ENCODE measurements at places on chromosomes 4 and X.

DNA sequence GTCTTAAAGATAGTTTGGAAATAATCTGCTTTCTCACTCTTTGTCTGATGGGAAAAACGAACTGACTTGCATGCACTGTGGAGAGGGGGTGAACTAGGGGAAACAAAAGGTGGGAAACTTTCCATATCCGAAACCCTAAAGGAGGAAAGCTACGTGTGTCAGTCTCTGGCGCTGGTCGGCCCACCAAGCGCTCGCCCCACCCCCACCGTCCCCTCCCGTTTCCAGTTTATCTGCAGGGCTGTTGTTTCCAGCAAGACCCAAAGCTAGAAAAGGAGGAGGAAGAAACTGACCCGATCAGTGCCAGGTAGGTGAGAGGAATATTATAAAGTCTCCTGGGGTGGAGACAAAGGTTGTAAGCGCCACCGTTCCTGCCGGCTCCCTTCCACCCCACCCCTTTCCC is 552 bp downstream of the TCEAL9 start:
- H3K4me1 ChIP-seq: peaks cover 7% of the 10 kb centered on the region
- peak overlapping the region; percentile 72 for H3K4me3 ChIP-seq
- H3K27me3 ChIP-seq: peaks cover 8% of the 10 kb centered on the region
- H3K36me3 ChIP-seq: no peaks in the 10 kb centered on the region
- DNase-seq: no peak

- no peaks in the 10 kb centered on the region for H3K27me3 ChIP-seq
- peaks cover 34% of the 10 kb centered on the region for H3K36me3 ChIP-seq
- peaks cover 75% of the 10 kb centered on the region for H3K4me1 ChIP-seq
- no peak for DNase-seq
- H3K27ac ChIP-seq: peak overlapping the region; percentile 97
These were observed 1.8 kb downstream of the CASP3 start for GRCh38 chr4:184647266-184648053.

DNA sequence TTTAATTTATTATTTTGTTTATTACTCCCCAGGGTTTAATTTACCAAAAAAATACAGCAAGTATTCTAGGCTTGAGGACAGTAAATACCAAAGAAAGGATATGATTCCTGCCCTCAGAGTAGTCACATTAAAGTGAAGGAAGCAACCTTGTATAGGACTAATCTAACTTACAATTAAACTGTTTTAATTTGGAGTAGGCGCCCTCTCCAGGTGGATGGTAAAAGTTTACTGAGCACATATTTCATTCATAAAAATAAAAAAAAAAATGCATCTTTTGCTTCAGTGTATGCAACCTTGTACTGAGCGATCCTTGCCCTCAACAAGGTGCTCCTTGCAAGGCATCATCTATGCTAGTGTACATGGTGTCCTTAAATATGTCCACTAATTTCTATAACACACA is 72.0 kb upstream of the MAGEB16 start:
- H3K4me1 ChIP-seq: no peaks in the 10 kb centered on the region
- peaks cover 5% of the 10 kb centered on the region for H3K27me3 ChIP-seq
- H3K36me3 ChIP-seq: no peaks in the 10 kb centered on the region
- no peak overlapping the region for H3K27ac ChIP-seq

- H3K27ac ChIP-seq: no peak overlapping the region
- H3K4me3 ChIP-seq: no peak overlapping the region
- DNase-seq: no peak
- H3K36me3 ChIP-seq: no peaks in the 10 kb centered on the region
- H3K4me1 ChIP-seq: no peaks in the 10 kb centered on the region
- H3K27me3 ChIP-seq: peaks cover 20% of the 10 kb centered on the region
These were observed 2.4 kb downstream of the MEPE start for GRCh38 chr4:87835197-87835596.

DNA sequence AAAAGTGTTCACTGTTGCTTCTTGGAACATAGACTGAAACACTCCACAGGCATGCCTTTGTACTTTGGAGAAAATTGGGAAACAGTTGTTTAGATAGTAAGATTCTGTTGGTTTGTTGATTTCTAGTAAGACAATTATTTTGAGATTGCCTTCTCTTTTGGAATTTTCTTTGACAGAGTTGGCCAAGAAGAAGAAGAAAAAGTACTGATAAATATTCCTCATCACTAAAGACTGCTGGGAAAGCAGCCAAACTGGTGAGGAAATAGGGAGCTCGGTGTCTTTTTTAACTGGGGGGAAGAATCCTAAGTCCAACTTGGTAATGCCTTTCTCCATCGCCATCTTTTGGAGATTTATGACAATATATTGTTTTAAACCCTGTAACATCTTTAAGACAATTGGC is 370.7 kb downstream of the GPAT3 start:
- H3K36me3 ChIP-seq: no peaks in the 10 kb centered on the region
- no peak overlapping the region for H3K27ac ChIP-seq
- DNase-seq: no peak
- no peaks in the 10 kb centered on the region for H3K4me1 ChIP-seq

GRCh38 chrX:43655151-43656004 is 721 bp upstream of the MAOA start:
- no peak for DNase-seq
- peak overlapping the region; percentile 89 for H3K4me3 ChIP-seq
- H3K27me3 ChIP-seq: peaks cover 16% of the 10 kb centered on the region
- H3K4me1 ChIP-seq: peaks cover 7% of the 10 kb centered on the region
- H3K36me3 ChIP-seq: no peaks in the 10 kb centered on the region
- H3K27ac ChIP-seq: peak overlapping the region; percentile 25

- no peak for DNase-seq
- no peak overlapping the region for H3K4me3 ChIP-seq
- peaks cover 13% of the 10 kb centered on the region for H3K27me3 ChIP-seq
- no peaks in the 10 kb centered on the region for H3K36me3 ChIP-seq
- no peak overlapping the region for H3K27ac ChIP-seq
- no peaks in the 10 kb centered on the region for H3K4me1 ChIP-seq
These were observed 14.3 kb upstream of the GABRB1 start for GRCh38 chr4:47017081-47017480.

- H3K36me3 ChIP-seq: no peaks in the 10 kb centered on the region
- no peak overlapping the region for H3K4me3 ChIP-seq
- no peak for DNase-seq
- H3K27ac ChIP-seq: no peak overlapping the region
- H3K27me3 ChIP-seq: no peaks in the 10 kb centered on the region
These were observed 158.7 kb upstream of the CXorf51A start for GRCh38 chrX:146973283-146973682.

- no peaks in the 10 kb centered on the region for H3K36me3 ChIP-seq
- no peak overlapping the region for H3K4me3 ChIP-seq
These were observed 43.3 kb upstream of the GPR173 start for GRCh38 chrX:53005327-53005726.

- no peak overlapping the region for H3K27ac ChIP-seq
- no peak for DNase-seq
- no peak overlapping the region for H3K4me3 ChIP-seq
- no peaks in the 10 kb centered on the region for H3K36me3 ChIP-seq
These were observed 148.4 kb upstream of the SPRY1 start for GRCh38 chr4:123248085-123248659.

DNA sequence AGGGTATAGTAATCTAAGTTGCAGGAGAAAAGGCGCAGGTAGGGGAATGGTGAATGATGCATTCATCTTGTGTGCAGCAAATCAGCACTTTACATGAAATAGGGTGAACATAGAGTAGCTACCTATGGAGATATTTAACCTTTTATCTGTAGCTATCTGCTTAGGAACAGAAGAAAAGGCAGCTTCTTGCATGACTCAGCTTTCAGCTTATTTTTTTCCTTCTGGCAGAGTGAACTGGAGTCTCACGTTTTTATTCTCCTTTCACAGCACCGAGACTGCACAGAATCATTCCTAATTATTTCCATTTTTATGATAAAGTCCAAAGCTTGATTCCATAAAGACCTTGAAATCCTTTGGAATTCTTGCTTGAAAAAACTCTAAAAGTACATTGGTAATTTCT is 4.8 kb upstream of the SCOC start:
- no peak overlapping the region for H3K4me3 ChIP-seq
- H3K36me3 ChIP-seq: no peaks in the 10 kb centered on the region
- DNase-seq: no peak
- H3K27me3 ChIP-seq: no peaks in the 10 kb centered on the region
- no peak overlapping the region for H3K27ac ChIP-seq

DNA sequence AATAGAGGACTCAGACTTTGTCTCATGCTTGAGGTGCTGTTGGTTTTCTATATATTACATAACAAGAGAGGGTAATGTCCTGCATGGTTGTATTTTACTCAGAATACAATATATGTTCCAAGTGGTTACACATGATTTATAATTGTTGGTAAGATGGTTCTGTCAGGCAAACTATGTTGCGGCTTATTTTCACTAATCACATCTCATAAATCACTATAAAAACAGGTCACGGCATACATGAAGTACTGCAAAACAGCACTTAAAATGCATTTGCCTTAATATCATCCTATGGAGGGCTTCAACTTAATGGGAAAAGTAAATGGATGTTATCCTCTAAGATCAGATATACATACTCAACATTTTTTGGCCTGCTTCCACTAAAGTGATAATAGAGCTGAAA is 246.0 kb upstream of the ARSJ start:
- H3K4me3 ChIP-seq: no peak overlapping the region
- no peaks in the 10 kb centered on the region for H3K4me1 ChIP-seq
- no peak overlapping the region for H3K27ac ChIP-seq
- DNase-seq: no peak
- H3K27me3 ChIP-seq: no peaks in the 10 kb centered on the region

DNA sequence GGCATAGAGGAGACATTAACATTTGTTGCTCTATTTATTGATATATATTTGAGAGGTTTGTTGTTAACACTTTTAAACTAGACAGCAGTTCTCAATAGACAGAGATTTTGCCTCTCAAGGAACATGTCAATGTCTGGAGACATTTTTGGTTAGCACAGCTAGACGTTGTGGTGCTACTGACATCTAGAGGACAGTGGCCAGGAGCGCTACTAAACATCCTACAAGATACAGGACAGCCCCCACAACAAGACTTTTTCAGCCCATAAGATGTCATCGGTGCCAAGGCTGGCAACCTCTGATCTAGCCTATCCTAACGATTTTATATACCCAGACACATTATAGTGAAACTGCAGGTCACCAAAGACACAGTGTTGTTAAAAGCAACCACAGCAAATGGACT is 18.4 kb upstream of the CTSO start:
- no peaks in the 10 kb centered on the region for H3K36me3 ChIP-seq
- DNase-seq: no peak
- H3K27ac ChIP-seq: no peak overlapping the region
- peaks cover 3% of the 10 kb centered on the region for H3K27me3 ChIP-seq

DNA sequence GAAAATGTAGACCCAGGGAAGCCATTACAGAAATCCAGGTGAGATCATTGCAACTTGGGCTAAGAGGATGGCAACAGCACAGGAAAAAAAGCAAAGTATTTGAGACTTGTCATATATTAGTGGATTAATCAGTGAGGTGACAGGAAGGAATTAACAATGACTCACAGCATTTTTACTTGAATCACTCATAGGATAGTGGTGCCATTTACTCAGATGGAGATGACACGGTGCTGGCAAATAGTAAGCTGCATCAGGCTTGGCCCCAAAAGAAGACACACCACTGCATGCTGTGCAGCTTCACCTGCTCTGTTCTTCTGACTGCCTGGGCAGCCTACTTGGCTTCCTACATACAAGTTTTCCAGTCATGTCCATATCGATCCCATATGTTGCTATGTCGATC is 144.8 kb downstream of the FRYL start:
- DNase-seq: no peak
- no peak overlapping the region for H3K4me3 ChIP-seq
- peaks cover 19% of the 10 kb centered on the region for H3K4me1 ChIP-seq
- H3K36me3 ChIP-seq: no peaks in the 10 kb centered on the region

DNA sequence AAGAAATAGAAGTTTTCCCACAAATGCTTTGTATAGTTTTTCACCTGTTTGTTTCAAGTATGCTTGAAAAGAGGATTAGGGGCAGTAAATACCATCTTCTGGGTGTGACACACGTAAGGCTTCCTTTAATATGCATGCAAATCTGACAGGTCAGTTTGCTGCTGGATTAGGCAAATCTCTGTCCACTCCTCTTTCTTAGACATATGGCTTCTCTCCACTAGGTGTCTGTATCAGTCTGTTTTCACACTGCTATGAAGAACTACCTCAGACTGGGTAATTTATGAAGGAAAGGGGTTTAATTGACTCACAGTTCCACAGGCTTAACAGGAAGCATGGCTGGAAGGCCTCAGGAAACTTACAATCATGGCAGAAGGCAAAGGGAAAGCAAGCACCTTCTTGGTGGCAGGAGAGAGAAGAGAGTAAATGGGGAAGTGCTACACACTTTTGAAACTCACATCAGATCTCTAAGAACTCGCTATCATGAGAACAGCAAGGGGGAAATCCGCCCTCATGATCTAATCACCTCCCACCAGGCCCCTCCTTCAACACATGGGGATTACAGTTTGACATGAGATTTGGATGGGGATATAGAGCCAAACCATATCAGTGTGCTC is 66.9 kb downstream of the TAB3 start:
- no peak for DNase-seq
- H3K4me1 ChIP-seq: no peaks in the 10 kb centered on the region
- no peak overlapping the region for H3K4me3 ChIP-seq
- no peaks in the 10 kb centered on the region for H3K36me3 ChIP-seq

GRCh38 chr4:57136281-57136680 is 26.1 kb upstream of the IGFBP7 start:
- H3K27ac ChIP-seq: no peak overlapping the region
- no peak overlapping the region for H3K4me3 ChIP-seq
- H3K36me3 ChIP-seq: no peaks in the 10 kb centered on the region
- H3K4me1 ChIP-seq: no peaks in the 10 kb centered on the region
- H3K27me3 ChIP-seq: no peaks in the 10 kb centered on the region

DNA sequence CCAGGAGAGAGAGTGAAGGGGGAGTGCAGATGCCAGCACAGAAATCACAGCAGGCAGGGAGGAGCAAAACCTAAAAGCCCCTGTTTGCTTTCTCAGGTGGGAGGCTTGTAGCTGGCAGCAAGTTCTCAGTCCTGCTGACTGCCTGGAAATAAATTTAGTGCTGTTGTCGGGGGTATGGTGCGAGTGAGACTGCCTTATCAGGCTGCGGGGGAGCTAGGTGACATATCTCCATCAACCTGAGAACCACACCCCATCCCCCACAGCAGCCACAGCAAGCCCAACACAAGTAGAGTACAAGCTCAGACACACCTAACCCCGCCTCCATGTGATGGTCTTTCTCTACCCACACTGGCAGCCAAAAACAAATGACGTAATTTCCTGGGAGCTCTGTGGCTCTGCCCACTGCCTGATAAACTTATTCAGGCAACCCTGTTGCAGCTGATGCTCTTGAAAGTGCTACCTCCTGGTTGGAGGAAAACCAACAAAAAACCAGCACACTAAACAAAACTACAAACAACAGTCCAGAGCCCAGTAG is 953.4 kb upstream of the NDST4 start:
- H3K27me3 ChIP-seq: no peaks in the 10 kb centered on the region
- no peak overlapping the region for H3K4me3 ChIP-seq
- H3K36me3 ChIP-seq: peaks cover 5% of the 10 kb centered on the region
- H3K4me1 ChIP-seq: no peaks in the 10 kb centered on the region
- no peak for DNase-seq

GRCh38 chr4:17316566-17316965 is 195.3 kb downstream of the QDPR start:
- H3K36me3 ChIP-seq: no peaks in the 10 kb centered on the region
- H3K4me1 ChIP-seq: no peaks in the 10 kb centered on the region
- no peak overlapping the region for H3K4me3 ChIP-seq
- peaks cover 5% of the 10 kb centered on the region for H3K27me3 ChIP-seq
- DNase-seq: no peak

- H3K27me3 ChIP-seq: no peaks in the 10 kb centered on the region
- no peak overlapping the region for H3K4me3 ChIP-seq
- peaks cover under 1% of the 10 kb centered on the region for H3K36me3 ChIP-seq
- no peaks in the 10 kb centered on the region for H3K4me1 ChIP-seq
These were observed 46.9 kb upstream of the VEGFC start for GRCh38 chr4:176839656-176840055.

All from natural killer cell treated with Interleukin-12 subunit alpha and Interleukin-12 subunit beta and Interleukin-15 and Interleukin-18, amount 100 ng/mL, for 72 hours (primary cell).